ENCODE measurements at places on chromosomes 3 and 15. TPM values are rescaled to one million over a fixed set of nuclear protein-coding genes. Genes with fewer than 3 reads are reported as not detected.

GRCh38 chr3:157922614-157923013 lies 183.6 kb downstream of the SHOX2 start:
- no peak for DNase-seq

DNA sequence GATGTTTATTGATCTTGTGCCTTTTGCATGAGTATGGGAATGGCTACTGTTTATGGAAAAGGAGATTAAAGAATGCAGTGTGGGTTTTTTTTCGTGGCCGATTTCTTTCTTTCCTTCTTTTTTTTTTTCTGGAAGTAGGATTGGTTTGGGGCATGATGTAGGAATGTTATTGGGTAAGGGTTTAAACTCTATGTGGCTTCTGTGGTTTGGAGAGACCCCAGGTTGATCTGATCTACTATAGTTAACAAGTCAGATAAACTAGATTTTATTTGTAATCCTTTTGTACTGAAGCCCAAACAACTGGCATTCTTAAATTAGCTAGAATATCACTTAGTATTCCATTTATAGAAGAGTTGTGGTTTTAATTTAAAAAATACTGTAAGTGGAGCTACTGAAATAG lies 304.8 kb downstream of the LPP start:
- DNase-seq, result no peak

- no peak for DNase-seq
Observed at GRCh38 chr3:8443829-8444791, 57.5 kb upstream of the LMCD1 start.

- no peak for DNase-seq
Observed at GRCh38 chr15:95590533-95591044, 739.9 kb upstream of the NR2F2 start.

DNA sequence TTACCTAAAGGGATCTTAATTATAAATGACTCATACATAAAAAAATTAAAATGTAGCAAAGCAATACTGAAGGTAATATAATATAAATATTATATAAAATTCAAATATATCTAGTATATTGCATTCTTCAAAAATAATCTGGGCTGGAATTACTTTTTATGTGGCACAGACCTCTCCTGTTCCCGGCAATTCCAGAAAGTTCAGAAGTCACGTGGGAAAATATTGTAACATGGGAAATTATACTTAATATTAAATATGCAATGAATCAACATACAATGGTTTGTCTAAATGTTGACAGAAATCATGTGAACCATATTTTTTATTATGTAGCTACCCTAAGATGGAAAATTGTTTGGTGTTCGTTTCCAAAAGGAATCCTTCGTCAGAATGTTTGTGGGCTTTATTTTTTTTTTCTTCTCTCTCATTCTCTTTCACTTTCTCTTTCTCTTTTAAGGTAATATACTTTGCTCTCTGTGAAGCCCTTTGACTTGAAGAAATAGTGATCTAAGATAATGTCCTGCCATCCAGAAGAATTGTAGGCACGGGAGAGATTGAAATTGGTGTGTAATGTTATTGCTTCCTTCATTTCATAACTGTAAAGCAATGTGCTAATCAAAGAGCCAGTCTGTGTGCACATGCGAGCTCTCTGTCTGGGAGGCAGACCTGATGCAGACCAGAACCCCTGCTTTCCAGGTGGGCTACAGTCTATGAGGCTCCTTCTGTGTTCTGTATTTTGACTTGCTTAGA lies 559.4 kb downstream of the NR2F2 start:
- no peak for DNase-seq

- DNase-seq, result no peak
Observed at GRCh38 chr3:4588466-4588865, 95.3 kb downstream of the ITPR1 start.

The PLD1 gene
- total RNA-seq, result 4.8 TPM

GRCh38 chr15:75431270-75431669 lies 20.2 kb downstream of the SIN3A start:
- DNase-seq, result no peak

The ZIC1 gene
- total RNA-seq, result not detected

GRCh38 chr3:146326875-146327543 lies 76.1 kb upstream of the PLSCR4 start:
- DNase-seq, result no peak

DNA sequence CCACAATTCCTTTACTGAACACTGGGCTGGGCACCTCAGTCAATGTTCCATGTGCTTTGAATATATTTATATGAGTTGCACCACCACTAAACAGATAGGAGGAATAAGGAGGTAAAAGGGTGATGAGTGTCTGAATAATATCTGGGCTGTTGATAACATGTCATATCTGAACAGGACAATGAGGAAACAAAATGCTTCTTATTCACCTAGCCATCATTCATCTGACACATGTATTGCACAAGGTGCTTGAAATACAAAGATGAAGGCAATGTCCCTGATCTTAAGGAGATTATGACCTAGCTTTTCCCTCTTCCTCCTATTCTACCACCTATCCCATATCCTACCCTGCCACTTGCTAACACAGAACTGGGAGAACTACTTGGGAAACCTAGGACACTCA lies 8.0 kb upstream of the CERS3 start:
- DNase-seq, result no peak

DNA sequence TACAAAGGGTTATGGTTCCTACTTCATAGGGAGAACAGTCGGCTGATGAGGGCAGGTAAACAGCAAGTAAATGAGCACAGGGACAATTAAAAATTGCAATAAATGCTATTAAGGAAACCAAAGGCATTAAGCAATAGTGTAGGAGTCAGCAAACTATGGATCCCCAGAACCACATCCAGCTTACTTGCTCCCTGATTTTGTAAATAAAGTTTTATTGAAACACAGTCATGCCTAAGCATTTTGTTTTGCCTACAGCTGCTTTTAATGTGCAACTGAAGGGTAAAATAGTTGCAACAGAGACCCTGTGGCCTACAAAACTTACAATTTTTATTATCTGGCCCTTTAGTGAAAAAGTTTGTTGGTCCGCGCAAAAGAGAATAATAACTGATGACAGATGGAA lies 351.2 kb upstream of the NR2F2 start:
- DNase-seq, result no peak

DNA sequence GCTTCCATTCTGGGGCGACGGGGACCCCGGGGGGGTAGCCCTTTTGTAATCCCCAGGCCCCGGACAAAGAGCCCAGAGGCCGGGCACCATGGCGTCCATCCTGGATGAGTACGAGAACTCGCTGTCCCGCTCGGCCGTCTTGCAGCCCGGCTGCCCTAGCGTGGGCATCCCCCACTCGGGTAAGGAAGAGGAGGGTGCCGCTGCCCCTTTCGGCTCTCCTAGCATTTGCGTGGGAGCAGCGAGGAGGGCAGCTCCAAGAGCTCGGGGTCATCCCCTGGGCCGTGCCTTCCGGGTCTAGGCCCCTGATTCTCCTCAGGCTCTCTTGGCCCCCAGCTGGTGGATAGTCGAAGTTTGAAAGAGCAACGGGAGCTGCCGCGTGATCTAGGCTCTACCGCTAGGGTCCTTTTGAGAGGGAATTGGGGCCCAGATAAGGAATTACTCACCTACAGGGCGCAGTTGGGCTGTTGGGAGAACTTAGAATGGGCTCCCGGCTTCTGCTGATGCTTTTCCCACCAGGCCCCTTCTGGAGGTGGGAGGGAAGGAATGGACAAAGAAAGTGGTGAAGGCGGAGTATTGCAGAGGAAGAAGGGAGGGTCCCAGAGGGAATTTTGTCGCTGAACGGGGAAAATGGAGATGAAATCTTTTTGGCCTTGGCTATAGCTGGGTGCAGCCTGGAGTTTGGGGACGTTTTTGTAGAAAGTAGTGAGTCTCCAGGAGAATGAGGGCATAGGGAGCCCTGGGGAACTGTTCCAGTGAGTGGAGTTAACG lies 615 bp downstream of the VPS18 start:
- DNase-seq, result no peak

- DNase-seq, result no peak
Observed at GRCh38 chr3:170813266-170813665, 56.7 kb downstream of the RPL22L1 start.

DNA sequence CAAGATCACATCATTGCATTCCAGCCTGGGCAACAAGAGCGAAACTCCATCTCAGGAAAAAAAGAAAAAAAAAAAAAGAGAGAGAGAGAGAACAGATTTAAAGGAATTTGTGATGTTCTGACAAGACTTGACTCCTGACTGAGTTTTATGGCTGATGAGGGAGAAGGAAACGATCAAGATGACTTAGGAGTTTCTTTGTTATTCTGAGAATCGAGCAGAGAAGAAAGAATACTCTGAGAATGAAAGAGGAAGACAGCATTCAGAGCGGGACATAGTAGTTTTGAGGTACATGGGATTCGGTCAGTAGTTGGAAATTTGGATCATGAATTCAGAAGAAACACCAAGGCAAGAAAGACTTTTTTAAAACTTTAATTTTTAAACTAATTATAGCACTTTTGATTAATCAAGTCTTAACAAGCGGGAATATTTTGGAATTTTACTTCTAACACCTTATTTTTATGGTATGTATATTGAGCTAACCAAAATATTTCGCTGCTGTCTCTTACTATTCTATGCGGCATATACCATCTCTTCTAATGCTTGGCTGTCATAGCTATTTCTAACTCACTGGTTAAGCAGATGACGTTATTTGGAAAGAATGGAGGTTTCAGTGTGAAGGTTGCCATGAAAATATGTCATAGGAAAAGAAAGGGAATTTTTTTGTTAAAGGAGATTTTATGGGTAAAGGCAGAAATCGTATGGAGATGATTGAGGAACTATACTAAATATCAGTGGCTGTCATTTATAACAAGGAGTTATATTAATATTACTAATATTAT lies 644.1 kb downstream of the RBMS3 start:
- no peak for DNase-seq

DNA sequence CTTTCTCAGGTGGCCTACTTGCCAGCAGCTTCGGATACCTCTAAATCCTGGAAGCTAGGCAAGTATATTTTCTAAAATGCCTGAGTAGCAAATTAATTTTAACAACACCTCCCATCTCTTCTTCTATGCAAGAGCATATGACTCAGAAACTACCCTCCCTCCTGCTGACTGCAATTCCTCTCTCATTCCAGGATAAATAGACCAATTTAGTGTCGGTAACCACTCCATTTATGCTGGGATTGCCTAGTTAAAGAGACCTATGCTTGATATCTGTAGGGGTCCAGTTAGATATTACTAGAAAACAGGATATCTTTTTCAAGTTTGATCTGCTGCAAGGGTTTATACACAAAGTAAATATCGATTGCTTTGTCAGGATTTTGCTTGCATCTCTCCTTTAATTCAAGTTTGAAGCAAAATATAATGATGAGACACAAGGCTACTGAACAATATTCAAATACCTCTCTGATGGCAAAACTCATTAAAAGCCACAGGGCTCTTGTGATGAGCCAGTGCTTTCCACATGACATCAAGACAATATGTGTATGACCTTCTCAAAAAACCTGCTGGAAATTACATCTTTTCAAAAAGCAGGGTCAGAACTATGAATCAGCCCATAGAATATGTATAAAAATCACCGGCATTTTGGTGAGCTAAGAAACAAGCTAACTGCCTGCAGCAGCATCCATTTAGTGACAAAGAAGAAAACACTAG lies 491.6 kb upstream of the NECTIN3 start:
- no peak for DNase-seq

The C3orf85 gene
- not detected for total RNA-seq

DNA sequence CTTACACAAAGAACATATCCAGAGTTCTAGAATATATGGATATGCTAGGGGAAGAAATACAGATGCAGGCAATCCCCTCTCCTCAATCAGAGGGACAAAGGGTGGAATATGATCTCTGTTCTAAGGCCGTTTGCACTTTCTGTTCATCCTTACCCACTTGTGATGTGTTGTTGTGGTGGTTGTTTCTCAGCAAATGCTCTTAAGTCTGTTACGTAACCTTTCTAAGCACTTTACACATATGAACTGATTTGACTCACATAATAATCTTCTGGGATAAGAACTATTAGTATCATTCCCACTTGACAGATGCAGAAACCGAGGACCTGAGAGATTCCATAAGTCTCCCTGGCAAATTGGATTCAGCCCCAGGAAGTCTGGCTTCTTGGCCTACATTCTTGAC lies 40.5 kb downstream of the NGRN start:
- no peak for DNase-seq

- no peak for DNase-seq
Observed at GRCh38 chr3:151811474-151811873, 2.4 kb upstream of the AADAC start.

The PPM1L gene
- 16.4 TPM for total RNA-seq

DNA sequence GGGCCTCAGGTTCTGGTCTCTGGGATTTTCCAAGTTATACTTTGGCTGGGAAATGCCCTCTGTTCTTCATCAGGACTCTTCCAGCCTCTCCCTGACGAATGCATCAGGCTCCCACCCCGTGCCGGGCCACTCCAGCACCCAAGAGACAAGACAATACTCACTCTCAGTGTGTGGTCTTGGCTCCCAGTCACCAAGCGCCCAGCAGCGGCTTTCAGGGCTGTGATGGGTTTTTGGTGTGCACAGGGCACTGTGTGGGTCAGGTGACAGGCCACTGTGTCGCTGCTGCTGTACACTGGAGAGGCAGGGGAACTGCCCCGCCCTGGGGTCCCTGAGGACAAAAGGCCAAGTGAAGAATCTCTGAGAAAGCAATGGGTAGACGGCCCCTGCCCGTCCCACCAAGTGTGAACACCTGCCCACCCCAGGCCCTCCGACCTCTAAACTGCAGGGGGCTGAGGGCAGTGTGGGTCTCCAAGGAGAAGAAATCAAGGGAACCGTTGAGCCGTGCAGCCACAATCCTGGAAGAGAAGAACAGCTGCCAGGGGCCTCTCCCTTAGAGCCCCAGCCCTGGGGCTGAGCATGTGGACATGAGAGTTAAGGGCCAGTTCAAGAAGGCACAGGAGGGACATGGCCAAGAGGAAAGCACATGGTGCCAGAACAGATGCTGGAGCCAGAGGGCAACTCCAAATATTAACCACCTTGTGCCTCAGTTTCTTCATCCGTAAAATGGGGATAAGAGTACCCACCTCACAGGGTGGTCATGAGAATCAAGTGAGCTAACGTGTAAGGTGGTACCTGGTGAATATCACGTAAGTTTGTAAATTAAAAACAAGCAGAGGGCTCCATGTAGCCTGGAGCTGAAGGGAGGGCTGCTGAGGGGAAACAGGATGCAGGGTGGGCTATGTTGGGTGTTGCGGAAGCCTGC lies 34.1 kb downstream of the PTPN23 start:
- DNase-seq, result no peak

DNA sequence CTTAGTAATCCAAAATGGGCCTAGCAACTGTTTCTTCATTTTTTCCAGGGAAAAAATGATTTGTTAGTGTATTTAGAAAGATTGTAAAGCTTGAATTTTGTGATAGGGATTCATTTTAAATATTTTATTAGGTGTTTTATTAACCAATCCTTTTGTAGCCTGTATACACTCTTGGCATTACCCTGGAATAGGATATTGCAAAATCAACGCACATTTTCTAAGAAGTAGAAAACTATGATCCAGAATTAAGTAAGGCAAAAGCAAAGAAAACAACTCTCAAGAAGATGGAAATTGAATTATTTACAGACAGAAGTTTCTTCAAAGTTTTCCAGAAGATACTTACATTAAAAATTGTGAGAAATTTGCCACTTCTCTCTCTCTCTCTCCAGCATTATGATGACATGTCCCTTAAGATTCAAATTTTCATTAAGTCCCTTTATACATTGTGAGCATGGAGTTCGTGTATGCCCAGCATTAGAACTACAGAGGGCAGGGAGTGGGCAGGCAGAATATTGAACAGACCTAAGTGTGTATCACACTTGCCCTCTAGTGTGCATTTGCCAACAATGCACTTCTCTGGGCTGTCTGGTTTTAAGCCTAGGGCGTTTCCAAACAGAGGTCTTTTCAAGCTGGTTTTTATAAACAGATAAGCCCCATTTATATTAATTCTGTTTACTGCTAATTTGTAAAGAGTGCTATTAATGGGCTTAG lies 28.5 kb upstream of the CMSS1 start:
- no peak for DNase-seq

GRCh38 chr15:77921664-77922063 lies 155.8 kb downstream of the TBC1D2B start:
- DNase-seq, result no peak

The GALNT15 gene
- under 0.01 TPM for total RNA-seq
